Left ventricle myocardium superior (tissue), 1 donor: ENCODE measurements at places on chromosomes 13 and 19. TPM values are rescaled to one million over a fixed set of nuclear protein-coding genes. Genes with fewer than 3 reads are reported as not detected.

DNA sequence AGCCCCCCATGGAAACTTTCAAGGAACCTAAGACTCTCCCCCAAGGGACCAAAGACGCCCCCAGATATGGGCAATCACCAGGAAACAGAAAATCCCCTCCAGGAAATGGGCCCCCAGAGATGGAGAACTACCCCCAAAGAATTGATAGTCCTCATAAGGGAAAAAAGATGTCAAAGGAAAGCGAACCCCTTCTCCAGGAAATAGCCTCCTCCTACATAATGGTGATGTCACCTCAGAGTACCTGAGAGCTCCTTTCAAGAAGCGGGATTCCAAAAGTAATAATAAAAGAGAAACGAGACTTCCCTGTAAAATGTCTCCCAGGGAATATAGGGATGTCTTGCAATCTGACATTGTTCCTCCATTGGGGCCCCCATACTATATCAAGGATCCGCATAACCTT is 1.1 kb downstream of the CDKN2D start:
- no peak for DNase-seq

DNA sequence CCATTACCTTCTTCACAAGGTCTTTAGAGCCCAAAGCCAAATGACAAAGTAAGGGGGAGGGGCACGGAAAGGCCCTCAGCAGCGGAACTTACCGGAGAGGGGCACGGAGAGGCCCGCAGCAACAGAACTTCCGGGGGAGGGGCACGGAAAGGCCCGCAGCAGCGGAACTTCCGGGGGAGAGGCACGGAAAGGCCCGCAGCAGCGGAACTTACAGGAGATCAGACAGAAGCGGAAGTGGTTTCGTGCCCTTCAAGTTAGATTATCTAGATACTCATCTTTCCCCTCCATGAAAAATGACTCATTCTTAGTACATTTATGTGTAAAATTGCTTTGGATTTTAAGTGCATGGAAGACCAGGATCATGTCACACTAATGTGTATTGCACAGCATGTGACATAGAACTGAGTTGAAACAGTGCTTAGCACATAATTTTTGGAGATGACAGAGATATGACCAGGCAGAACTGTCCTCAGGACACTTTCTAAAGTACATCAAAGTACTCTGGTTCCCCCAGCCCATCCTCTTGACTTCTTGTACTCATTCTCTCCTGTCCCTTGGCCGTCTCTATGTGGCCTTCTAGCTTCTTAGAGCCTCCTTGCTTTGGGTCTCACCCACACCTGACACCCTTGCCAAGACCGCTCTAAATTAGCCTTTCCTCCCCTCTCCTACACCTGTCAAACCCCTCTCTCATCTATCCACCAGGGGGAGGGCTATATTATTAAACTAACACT is 25.7 kb upstream of the TPTE2 start:
- peak; percentile 36 for DNase-seq

DNA sequence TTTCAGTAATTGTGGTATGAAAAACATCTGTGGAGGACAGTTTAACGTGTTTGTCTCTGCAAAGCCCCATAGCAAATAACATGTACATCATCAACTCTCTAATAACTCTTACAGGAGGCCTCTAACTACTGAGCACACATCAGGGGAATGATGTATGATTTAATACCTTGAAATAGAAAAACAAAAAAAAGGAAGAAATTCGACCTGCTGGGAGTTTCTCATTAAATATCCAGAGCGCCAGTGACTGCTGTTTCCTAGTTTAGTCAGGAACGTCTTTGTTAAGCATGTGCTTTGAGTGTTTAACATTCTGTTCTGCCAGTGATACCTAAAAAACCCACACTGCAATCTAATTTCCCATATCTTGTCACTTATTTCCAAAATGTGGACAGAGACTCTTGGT is 235.4 kb downstream of the PCDH20 start:
- no peak for DNase-seq

DNA sequence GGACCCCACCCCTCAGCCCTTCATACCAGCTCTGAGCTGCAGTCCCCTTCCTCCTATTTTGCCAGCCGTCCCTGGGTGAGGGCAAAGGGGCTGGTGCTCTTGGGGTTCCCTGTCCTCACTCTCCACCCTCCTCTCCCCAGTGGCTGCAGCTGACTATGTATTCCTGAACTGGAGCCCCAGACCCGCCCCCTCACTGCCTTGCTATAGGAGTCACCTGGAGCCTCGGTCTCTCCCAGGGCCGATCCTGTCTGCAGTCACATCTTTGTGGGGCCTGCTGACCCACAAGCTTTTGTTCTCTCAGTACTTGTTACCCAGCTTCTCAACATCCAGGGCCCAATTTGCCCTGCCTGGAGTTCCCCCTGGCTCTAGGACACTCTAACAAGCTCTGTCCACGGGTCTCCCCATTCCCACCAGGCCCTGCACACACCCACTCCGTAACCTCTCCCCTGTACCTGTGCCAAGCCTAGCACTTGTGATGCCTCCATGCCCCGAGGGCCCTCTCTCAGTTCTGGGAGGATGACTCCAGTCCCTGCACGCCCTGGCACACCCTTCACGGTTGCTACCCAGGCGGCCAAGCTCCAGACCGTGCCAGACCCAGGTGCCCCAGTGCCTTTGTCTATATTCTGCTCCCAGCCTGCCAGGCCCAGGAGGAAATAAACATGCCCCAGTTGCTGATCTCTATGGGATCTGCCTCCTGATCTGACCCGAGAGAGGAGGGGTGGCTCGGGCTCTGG is 2.4 kb downstream of the COX7A1 start:
- peak; percentile 53 for DNase-seq

DNA sequence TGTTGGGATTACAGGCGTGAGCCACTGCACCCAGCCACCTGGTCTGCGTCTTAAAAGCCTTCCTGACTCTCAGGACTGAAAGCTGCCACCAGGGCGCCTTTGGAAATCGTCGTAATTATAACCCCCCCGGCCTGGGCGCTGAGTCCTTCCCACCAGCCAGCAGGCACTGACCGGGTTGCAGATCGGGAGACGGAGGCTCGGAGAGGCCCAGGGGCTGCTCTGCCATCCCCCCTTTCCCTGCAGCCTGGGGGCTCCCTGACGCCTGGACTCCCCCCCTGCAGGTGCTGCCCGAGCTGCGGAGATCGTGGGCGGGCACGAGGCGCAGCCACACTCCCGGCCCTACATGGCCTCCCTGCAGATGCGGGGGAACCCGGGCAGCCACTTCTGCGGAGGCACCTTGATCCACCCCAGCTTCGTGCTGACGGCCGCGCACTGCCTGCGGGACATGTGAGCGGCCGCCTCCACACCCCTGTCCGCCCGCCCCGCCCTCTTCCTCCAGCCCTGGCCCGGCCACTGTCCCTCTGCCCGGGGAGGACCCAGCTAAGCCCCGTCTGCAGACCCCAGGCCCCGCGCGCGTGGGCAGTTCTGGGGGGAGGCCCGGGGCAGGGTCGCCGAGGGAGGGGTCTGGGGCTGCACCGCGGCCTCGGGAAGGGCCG is 2.5 kb downstream of the PRTN3 start:
- peak; percentile 67 for DNase-seq

DNA sequence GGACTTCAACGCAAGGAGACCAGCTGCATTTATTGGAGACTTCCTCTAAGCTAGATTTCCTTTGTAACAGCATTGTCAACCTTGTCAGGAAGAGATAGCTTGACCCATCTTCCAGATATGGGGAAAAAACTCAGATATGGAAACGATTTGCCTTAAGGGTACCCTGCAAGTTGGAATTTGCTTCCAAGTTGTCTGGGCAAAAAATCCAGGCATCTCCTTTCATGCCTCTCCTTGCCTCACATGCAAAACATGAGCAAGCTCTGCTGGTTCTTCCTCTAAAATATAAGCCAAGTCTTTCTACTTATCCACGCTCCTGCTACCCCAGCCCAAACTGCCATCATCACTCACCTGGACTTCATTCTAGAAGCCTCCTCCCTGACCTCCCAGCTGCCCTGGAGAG is 6.4 kb upstream of the DNMT1 start:
- DNase-seq = no peak

DNA sequence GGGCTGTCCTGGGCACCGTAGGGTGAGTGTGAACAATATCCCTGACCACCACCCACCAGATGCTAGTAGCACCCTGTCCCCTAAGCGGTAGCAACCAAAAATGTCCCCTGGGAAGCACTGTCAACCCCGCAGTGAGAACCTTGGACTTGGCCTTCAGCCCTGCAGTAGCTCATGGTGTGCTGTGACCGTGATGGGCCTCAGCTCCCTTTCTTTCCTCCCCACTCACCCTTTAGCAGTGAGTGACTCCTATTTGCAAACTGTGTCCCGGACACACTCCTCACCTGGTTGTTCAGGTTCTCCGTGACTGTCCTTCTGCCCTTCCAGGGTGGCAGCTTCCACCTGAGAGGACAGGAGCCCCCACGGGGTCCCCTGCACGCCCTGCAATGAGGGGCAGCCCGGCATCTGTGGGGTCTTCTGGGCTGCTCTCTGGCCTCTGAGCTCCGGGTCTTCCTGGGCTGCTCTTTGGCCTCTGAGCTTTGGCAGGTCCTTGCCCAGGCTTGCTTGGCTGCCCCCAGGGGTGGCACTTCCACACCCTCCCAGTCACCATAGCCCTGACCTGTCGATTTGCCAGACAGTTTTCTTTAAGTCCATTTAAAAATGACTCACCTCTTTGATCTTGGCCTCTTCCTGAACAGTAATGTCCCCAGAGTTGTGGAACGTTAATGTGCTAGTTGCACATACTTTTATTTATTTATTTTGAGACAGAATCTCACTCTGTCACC is 3.8 kb downstream of the KDM4B start:
- no peak for DNase-seq

- DNase-seq = no peak
These were observed 494.8 kb upstream of the SLITRK1 start for GRCh38 chr13:84377106-84377505.

- DNase-seq = no peak
These were observed 78.8 kb downstream of the CRYL1 start for GRCh38 chr13:20446900-20447299.

DNA sequence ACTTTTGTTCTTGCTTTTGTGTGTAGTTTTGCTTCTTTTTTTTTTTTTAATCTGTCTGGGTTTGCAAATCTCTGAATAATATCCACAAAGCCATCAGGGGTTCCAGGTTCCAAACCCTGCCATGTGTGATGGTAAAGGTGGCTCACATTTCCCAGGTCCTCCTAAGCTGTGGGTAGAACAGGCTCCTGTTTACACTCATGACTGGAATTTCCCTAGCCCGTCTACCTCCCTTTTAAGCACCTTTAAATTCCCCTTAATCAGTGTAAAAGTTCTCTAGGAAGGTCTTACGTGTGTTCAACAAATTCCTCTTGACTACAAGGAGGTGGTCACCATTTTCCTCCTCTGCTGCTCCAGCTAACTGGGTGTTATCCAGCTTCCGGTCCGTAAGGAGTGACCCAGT is 62.8 kb downstream of the EFNB2 start:
- DNase-seq = no peak

DNA sequence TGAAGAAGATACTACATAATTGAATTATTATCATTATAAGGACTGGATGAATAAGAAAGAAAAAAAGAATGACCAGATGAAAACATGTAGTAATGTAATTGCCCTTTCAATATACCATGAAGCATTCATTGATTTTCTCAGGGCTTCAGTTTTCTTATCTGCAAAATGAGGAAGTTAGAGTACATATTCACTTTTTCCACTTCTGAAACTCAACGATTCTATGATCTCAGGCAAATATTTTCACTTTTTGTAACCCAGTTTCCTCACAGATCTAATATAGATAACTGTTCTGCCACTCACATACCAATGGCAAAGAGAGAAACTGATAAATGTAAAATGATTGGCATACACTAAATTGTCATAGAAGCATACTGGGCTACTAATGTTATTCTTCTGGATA is 856.6 kb upstream of the KLHL1 start:
- no peak for DNase-seq

GRCh38 chr13:109110159-109110558 is 480.7 kb downstream of the MYO16 start:
- DNase-seq = no peak

GRCh38 chr19:41324921-41325639 is 15.1 kb downstream of the CCDC97 start:
- peak; percentile 85 for DNase-seq

DNA sequence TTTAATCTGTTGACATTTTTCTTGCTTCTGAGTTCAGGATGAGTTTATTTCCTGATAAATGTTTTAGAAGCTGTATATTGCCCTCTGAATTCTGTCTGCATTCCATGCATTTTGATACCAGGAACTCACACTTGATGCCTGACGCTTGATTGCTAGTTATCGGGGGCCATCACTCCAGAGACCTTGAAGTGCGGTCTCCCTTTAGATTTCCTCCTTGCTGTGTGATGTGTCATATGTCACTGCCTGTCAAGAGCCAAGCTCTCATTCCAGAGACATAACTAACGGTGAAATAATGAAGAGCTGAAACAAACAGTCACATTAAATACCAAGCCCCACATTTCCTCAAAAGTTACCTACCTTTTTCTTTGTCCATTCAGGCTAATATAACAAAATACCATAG is 155.5 kb downstream of the TNFSF13B start:
- DNase-seq = no peak

MAST1 gene
- 0.12 TPM for total RNA-seq

RAB8A gene
- 16.4 TPM for total RNA-seq

YJEFN3 gene
- 9.4 TPM for total RNA-seq

INSR gene
- 62.6 TPM for total RNA-seq

EFNB2 gene
- 9.2 TPM for total RNA-seq

NRTN gene
- 26.3 TPM for total RNA-seq

XPO4 gene
- total RNA-seq = 32.9 TPM

ZBTB32 gene
- not detected for total RNA-seq

TJP3 gene
- 0.22 TPM for total RNA-seq
